ENCODE measurements at places on chromosomes 11 and 22. TPM values are rescaled to one million over a fixed set of nuclear protein-coding genes. Genes with fewer than 3 reads are reported as not detected.

- DNase-seq: no peak
These were observed 627 bp downstream of the ASCL2 start for GRCh38 chr11:2269601-2270321.

DNA sequence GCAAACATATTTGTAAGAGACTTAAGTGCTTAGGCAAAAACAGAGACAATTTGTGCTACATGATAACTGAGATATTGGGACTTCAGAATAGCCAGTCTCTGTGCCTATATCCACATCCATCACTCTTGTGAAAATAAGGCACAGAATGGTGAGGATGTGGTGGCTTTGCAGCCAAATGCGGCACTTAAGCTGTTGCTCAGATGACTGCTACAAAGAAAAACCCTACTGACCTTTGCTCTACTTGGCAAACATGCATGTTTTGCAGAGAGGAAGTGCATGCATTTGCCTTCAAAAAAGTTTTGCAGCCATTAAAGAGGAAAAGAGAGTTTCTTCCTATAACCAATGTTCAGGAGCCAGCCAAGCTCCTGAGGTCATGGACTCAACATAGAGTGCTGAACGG lies 675.0 kb upstream of the KIRREL3 start:
- DNase-seq: no peak

RTN4R gene
- total RNA-seq: not detected

- DNase-seq: peak; percentile 54
These were observed 4.9 kb upstream of the NUDT8 start for GRCh38 chr11:67634366-67635230.

EP300 gene
- total RNA-seq: 69.9 TPM

DNA sequence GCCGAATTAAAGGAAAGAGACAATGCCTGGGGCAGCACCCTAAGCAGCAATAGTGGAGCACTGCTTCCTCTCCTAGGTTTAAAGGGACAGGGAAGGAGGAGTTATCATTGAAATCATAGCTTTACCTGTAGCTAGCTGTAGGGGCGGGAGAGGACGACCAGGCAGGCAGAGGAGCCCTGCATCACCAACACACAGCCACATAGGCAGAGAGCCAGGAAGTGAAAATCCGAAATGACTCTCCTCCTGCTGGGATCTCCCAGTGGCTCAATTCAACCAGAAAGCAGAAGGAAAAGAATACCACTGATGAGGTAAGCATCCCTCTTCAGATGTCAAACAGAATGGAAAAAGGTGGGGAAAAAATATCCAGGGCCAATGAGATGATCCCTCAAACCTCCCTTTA lies 20.4 kb downstream of the MRGPRX4 start:
- no peak for DNase-seq

FAT3 gene
- total RNA-seq: 1.3 TPM

MS4A6A gene
- total RNA-seq: 109 TPM

DNA sequence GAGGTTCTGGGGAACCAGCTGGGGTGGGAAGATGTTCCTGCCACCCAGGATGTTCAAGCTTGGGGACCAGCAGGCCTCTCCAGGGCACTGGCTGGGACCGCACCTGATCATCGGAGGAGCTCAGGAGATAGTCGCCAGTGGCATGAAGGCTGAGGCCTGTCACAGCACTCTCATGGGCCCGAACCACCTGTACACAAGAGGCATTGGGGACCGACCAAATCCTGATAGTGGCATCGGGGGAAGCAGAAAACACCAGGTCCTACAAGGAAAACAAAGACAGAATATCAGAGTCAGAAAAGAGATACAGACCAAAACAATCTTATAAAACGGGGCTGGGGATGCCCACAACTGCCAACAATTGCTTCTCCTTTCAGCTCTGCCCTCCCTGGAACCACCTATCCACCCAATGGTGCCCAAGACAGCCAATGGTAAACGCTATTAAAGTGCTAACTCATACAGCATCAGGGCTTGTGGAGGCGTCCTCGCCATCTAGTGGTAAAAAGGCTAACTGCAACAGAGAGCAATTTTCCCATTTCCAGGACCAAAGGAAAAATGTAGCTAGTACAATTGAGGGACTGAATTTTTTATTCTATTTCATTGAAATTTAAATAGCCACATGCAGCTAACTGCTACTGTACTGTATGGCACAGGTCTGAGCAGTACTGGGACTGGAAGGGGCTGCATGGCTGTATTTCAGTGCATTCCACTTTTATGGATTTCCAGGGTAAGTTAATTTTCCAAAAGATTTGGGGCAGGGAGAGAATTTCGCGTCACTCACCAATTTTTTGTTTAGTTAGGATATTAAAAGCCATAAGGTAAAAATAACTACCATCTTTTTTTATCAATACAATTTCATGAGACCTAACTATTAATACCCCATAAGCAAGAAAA lies 7.1 kb downstream of the PRPF19 start:
- peak; percentile 64 for DNase-seq

GRCh38 chr11:82775736-82776346 lies 42.2 kb upstream of the FAM181B start:
- DNase-seq: no peak

DNA sequence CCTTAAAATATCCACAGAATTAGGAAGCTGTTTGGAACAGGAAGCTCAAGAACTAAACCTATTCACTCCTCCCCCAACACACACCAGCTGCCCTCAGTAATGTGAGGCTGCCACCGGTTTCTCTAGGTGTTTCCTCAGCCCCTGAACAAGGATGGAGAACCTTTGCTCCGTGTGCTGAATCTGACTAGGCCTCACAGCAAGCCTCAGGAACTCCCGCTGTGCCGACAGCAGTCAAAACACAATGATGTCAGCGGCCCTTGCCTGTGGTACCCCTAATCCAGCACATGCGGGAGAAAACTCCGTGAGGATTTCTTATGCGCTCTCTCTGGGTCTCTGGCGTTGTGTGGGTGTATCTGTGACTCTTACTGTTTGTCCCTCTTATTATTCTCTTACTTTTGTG lies 153.3 kb downstream of the EFCAB6 start:
- DNase-seq: no peak

DNA sequence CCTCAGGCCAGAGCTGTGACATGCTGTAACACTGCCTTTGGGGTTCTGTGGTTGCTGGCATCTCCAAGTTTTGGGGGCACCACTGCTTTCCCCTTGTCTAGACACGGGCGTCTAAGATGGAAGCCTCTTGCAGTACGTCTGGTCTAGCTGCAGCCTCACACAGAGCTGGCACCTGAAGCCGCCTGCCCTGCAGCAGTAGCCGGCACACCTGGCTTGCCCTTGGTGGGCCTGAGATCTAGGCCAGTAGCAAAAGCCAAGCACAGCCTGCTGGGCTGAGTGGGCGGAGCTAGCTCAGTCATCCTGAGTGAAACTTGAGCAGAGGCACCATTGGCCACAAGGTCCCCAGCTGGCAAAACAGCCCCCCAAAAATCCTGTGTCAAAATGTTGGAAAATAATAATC lies 154.2 kb downstream of the DLG2 start:
- no peak for DNase-seq

DNA sequence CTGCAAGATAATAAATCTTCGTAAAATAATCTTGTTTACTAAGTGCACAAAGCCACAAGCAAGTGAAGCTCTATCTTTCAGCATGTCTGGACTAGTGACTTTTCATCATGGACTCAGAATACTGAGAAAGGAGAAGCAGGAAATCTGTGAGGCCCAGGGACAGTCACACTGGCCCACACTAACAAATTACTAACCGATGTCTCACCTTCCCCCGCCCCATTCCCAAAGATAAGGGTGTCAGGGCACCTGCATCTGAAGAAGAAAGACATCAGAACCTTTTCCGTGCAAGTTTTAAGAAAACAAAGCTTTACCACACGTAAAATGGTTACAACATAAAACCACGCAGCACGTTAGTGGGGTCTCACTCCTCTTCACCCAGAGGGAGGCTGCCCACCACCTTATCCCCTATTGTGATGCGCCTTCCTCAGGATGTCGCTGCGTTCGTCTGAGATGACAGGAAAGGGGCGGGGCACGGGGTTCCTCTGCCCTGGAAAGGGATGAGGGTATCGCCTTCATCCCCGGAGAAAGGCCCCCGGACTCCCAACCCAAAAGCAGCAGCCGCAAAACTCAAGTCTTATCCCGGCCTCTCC lies 616 bp downstream of the BTBD10 start:
- peak; percentile 78 for DNase-seq

DNA sequence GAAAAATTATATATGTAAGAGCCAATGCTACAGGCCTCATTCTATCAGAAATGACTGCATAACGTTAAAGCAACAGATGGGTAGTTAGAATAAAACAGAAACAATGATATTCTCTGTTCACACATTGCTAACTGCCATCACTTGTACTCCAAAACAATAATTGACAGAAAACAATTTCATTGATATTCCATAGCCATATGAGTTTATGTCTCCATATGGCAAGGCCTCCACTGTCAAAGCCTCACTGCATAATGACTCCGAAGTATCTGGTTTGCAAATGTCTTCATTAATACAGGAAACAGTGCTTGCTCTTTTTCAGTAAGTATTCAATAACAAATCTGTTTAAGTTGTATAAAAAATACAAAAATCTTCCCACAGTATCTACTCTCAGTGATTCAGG lies 9.9 kb downstream of the DDI1 start:
- DNase-seq: no peak

TTLL12 gene
- 14.5 TPM for total RNA-seq

RASSF10 gene
- total RNA-seq: 0.33 TPM

GRCh38 chr11:99932684-99933083 lies 754.4 kb upstream of the ARHGAP42 start:
- no peak for DNase-seq

GRCh38 chr11:63556404-63557013 lies 6.7 kb downstream of the PLAAT2 start:
- DNase-seq: no peak

GRCh38 chr22:44702479-44703198 lies 635 bp downstream of the PRR5 start:
- DNase-seq: no peak

DNA sequence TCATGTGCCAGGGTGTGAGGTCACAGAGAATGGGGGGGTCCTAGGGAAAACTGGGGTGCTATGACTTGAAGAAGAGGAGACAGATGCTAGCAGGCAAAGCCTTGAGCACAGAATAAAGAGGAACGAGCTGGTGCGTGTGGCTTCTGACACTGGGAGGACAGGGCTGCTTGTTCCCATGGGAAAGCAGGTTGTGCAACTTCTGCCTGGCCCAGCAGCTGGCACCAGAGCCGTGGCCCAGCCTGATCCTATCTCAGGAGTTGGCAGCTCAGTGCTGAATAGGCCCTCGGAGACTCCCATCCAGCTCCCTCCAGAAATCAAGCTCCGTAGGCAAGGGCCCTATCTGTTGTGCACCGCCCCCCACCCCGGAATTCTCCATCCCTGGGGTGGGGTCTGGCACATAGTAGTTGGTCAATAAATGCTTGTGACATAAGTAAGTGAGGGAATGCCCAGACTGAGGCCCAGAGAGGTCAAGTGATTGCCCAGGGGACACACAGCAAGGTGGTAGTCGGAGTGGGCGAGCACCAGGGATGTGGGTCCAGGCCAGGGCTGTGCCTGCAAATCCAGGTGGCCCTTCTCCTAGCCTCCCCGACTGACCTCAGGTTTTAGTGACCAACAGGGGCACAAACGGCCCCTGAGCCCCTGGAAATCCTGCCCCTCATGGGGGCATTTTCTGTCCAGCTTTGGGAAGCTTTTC lies 19.5 kb upstream of the FADD start:
- no peak for DNase-seq

LAYN gene
- total RNA-seq: 36.0 TPM

C22orf15 gene
- not detected for total RNA-seq
